ENCODE measurements at places on chromosomes 11 and 22.

DNA sequence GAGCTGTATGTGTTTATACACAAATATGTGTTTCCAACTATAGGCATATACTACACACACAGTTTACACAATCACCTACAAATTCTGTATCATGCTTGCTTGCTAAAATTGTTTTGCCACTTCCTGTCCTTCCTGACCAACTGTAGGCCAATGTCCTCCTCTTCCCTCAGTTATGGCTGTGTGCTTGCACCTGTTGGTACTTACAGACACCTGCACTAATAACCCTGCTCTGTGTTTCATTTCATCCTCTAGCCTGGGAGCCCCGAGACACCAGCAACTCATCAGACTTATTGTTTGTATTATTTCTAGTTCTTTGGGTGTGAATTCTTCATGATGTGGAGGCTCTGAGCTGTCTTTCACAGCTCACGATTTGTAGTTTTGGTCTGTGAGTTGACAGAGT, 1.8 kb upstream of the NCF4 start:
- DNase-seq, result no peak

DNA sequence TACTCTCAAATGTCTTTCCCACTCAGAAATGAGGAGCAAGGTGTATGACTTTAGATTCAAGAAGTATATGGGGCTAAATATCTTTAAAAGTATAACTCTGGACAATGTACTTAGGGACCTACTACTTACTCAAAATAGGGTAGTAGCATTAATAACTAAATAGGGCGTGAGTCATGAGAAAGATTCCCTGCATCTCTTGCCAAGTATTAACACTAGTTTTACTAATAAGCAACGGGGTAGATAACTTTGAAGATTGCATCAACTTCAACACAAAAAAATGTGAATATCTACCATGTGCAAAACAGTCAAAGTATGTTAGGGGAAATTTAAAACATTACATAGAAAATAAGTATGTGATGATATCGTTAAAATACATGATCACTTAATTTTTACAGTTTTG, 99.6 kb downstream of the PGR start:
- DNase-seq, result no peak

DNA sequence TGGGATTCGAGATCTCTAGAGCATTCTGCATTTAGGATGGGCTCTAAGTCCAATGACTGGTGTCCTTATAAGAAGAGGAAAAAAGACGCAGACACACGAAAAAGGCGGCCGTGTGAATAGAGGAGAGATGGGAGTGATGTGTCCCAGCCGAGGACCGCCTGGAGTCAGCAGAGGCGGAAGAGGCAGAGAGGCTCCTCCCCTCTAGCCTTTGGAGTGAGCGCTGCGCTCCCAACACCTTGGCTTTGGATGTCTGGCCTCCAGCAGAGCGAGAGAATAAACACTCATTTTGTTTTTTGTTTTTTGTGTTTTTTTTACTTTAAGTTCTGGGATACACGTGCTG, 83.0 kb upstream of the RTL6 start:
- DNase-seq, result no peak

DNA sequence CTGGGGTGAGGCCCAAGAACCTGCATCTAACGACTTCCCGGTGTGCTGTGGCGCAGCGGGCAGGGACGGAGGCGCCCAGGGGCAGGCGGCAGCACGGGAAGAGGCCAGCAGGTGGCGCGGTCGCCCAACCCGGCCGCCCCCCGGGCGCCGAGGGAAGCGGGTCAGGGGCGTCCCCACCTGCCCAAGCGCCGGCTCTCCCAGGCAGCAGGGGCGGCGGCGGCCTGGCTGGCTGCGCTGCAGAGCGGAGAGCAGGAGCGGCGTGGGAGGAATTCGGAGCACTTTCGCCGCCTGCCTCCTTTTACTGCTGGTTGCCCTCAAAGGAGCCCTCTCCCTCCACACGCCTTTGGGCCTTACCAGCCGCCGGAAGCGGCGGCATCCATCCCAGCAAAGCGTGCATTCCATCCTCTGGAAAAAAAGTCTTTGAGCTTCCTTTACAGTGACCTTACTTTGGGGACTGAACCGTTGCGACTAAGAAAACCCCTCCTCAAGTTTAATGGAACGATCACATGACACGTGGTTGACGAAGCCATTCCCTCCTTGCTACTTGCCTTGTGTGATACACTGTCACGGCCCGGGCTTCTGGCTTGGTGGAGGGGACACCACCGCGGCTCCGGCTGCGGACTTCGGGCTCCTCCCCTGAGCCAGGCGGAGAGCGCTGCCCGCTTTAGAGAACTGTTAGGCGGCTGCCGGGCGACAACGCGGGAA, 106.8 kb upstream of the CLMP start:
- DNase-seq, result peak; percentile 59

GRCh38 chr11:66317322-66317722, 478 bp upstream of the CD248 start:
- no peak for DNase-seq

- DNase-seq, result no peak
Observed at GRCh38 chr11:60974726-60975125, 3.2 kb downstream of the CD6 start.

GRCh38 chr11:71928737-71929443, at the start of gene RNF121:
TSS of gene RNF121 (plus strand) at chr11:71929046. CDS start at chr11:71929062, 16 bp downstream.
- DNase-seq, result peak; percentile 98

DNA sequence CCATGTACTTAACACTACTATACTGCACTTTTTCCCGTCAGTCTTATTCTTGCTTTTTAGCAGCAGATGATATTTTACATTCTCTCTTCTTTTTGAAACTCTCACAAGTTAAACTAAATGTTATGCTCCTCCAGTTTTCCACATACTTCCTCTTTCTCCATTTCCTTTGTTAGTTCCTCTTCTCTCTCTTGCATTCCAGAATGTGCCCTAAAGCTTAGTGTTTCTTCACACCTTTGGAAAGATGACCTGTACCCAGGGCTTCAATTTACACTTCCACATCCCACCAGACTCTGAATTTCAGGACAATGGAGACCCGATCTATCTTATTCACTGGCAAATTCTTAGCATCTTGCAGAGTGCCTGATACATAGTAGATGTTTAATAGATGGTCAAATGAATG, 51.8 kb downstream of the APIP start:
- DNase-seq, result no peak

DNA sequence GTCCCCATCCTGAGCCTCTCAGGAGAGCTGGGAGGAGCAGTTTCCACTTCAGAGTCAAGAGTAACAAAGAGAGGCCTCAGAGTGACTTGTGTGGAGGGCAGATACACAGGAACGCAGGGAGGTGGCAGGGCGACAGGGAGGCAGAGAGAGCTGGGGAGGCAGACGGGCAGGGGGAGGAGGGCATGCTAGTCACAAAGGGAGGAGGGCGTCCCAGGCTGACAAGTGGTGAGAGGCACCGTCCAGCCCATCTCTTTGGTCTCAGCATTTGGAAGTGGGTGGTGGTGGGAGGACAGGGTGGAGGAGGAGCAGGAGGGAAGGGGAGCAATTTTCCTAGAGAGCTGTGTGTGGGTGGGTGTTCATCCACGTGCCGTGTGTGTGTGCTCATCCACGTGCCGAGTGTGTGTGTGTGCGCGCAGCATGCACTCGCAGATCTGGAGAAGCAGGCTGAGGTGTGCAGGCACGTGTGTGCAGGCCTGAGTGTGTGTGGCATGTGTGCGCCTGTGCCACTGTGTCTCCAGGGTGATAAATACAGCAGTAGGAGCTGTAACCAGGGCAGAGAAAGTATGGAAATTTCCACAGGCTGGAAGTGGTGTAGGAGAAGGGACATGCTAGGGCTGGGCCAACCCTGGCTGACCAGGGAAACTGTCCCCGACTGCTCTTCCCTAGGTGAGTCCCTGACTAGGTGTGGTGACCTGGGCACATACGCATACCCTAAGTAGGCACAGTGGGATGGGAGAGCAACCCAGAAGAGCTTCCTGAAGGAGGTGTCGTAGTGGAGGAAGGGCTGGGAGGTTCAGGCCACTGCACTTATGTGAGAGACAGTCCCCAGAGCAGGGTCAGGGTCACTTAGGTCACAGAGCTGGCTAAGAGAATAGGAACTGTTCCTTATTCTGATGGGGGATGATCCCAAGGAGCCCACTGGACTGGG, 7.3 kb upstream of the PDE2A start:
- no peak for DNase-seq

DNA sequence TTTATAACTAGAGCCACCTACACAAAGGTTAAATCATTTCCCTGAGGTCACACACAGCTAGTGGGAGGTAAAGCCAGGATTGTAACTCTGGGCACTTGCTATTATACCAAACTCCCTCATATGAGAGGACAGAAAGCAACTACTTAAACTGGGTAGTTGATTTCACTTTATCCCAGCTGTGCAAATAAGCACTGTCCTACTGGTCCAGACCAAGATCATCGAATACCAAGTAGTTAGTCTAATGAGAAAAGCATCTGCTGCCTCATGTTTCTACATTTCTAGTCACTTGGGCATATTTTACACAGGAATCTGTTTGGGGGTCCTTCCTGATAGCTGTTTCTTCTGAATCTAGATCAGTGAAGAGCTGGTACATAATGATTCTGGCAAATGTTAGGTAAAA, 178.6 kb upstream of the NARS2 start:
- DNase-seq, result no peak

GRCh38 chr22:42716649-42717127, 4.0 kb downstream of the A4GALT start:
- DNase-seq, result no peak

DNA sequence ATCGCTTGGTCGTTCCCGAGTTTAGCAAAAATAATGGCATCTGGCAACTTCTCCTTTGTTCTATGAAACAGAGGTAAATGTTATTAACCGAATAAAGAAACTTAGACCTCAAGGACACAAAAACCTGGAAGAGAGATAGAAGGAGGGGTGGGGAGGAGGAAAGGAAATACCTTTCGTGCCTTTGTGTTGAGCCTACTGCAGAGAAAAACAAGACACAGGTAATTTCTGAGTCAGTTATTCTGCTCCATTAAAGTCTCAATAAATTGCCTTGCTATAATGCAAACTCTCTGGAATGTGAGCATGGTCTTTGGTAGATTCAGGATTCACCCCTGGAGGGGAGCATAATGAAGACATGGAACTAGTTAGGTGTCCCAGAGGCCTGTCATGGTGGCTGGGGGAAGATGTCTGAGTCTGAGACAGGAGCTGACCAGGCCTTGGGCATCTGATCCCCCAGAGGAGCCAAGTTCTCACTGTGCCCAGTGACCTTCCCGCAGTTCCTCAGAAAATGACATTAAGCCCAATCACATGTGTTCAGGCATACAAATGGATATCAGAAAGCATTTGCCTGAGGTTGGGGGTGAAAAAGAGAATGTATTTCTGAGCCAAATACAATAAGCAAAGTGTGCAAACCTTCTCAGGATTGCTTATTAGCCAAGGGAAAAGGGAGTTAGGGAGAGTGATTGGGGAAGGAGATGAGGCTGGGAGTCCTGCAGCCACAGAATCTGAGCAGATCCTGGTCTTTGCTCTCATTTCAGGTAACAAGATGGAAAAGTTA, 72.6 kb upstream of the CADM1 start:
- DNase-seq, result no peak

DNA sequence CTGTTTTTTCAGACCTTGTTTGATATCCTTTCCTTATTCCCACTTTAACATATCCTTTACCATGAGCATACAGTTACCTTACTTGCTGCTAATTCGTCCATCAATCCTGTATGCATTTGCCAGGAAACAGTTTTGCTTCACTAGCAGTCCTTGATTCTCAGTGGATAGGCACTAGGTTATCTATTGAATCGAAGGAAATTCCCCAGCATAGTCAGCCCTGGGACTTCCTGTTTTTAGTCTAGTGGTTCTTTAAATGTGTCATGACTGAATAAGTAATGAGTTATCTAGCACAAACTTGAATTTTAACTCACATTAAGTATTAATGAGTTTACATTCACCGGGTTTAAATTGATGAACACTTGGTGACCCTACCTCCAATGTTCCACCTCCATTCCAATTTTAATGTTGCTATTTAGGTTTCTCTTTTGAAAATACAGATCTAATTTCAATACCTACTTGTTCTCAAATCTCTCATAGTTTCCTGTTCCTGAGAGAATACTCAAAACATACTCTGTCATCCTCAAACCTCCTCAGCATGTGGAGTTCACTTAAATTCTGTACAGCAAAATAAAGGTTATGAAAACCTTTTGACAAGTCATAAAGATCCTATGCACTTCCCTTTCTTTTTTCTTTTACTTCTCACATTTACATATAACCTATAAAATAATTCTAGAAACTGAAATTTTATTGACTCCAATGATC, 1375.1 kb upstream of the TENM4 start:
- DNase-seq, result no peak

DNA sequence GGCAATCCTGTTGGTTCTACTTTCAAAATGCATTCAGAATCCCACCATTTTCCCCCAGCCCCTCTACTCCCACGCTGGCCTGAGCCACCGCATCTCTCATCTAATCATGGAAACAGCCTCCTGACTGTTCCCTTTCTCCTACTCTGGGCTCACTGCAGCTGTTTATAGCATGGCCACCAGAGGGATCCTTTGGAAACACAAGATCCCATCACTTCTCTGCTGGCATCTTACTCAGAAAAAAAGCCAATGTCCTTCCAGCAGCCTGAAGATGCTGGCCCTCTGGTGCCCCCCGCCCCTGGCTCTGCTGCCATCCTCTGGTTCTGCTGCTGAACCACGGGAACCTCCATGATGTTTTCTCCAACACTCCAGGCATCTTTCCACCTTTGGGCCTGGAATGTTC, 11.1 kb downstream of the MS4A8 start:
- no peak for DNase-seq

DNA sequence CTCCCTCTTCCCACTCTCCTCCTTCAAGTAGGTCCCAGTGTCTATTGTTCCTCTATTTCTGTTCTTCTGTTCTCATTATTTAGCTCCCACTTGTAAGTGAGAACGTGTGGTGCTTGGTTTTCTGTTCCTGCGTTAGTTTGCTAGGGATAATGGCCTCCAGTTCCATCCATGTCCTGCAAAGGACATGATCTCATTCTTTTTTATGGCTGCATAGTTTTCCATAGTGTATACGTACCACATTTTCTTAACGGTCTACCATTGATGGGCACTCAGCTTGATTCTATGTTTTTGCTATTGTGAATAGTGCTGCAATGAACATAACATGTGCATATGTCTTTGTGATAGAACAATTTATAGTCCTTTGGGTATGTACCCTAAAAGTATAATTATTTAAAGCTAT, 26.2 kb downstream of the C2CD3 start:
- DNase-seq, result no peak
